Activated T-cell treated with anti-CD3 and anti-CD28 coated beads for 1 hour (primary cell): ENCODE measurements at places on chromosomes 3 and 15.

DNA sequence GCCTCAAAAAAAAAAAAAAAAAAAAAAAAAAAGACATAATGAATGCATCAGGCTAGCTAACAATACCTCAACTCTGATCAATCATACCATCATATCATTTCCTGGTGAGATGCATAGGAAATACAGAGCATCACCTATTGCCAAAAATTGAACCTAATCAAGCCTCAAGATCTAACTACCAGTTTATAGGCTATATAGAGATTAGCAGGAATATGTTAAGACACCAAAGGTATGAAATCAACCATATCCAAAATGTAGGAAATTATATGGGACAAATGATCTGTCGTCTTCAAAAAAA is 387 bp upstream of the VPS33B start:
- DNase-seq = no peak

- no peak for DNase-seq
Measured at GRCh38 chr3:145191543-145191942, 969.4 kb downstream of the PLOD2 start.

DNA sequence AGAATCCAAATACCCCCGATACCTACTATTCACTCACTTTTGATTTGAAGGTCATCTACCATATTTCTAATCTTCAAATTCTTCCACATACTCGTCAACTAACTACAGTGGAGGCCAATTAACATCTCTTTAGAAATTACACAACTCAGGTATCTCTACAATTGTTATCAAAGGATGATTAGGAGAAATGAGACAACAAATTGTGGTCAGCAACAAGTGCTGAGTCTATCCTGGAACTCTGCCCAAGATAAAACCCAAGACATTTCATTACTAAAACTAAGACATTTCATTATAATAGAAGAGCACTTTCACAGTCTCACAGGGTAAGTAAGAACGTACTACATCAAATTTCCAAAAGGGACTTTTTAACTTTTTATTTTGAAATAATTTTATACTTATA is 100.0 kb downstream of the TBC1D5 start:
- no peak for DNase-seq

DNA sequence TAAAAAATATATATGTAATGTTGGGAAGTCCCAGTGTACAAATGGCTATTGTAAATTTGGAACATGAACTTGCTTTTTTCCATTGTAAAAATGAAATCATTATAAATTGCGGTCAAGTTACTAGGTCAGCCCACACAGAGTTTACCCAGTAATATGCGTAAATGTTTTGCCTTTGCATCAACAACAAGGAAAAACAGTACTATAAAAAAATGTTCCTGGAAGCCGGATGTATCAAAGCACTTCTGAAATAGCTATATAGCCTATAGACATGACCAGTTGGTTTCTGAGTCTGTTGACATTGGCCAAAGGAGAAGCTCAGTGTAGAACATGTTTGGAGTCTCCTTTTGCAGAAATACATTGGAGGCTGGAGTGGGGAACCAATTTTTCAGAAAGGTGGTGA is 23.2 kb downstream of the CTNNB1 start:
- DNase-seq = no peak

DNA sequence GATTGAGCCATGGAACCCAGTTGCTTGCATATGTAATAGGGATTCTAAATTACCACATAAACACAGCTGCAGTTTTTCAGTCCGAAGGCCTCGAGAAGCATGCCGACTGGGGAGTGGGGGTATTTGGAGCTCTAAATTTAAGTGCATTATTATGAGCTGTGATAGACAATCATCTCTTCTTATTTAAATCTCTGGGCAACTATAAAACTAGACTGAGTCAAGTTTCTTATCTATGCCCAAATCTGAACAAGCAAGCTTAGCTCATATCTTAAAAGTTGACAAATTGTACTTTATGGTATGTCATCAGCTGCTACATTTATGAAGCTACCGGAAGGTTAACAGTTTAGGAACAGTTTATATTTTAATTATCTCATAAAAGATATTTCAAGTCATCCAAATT is 19.5 kb upstream of the THRB start:
- DNase-seq = no peak

GRCh38 chr3:61224823-61225222 is 26.4 kb downstream of the FHIT start:
- no peak for DNase-seq

DNA sequence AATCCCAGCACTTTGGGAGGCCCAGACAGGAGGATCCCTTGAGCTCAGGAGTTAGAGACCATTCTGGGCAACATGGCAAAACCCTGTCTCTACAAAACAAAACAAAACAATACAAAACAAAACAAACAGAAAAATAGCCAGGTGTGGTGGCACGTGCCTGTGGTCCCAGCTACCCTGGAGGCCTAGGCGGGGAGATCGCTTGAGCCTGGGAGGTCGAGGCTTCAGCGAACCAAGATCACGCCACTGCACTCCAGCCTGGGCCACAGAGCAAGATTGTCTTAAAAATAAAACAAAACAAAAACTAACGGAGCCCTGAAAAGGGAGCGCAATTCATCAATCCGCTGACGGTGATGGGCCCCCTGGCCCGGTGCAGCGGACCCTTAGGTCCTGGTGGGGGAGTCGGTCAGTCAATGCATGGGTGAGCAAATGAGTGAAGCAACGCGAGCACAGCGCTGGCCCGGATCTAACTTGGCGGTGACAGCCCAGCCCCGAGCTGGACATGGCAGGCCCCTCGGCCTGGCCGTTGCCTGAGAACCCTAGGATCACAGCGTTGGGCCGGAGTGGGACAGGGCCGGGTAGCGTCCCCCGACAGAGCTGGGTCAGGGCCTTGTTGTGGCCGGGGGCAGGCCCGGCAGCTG is 52.4 kb upstream of the BLM start:
- DNase-seq = no peak

DNA sequence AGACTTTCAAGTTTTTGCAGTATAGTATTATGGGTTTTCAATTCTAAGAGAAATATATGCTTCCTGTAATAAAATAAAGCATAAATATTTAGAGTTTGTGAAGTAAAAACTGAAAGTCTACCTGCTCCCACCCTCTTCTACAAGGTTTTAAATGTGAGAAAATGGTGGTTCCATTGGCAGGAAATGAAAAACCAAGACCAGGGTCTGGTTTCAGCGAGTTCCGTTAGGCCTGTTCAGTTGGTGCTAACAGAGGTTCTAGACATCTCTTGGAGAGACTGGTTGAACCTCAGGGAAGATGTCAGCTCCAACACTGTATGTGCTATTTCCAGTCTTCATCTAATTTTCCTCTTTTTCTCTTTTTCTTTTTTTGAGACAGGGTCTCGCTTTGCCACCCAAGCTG is 11.8 kb upstream of the MYO1E start:
- DNase-seq = no peak

DNA sequence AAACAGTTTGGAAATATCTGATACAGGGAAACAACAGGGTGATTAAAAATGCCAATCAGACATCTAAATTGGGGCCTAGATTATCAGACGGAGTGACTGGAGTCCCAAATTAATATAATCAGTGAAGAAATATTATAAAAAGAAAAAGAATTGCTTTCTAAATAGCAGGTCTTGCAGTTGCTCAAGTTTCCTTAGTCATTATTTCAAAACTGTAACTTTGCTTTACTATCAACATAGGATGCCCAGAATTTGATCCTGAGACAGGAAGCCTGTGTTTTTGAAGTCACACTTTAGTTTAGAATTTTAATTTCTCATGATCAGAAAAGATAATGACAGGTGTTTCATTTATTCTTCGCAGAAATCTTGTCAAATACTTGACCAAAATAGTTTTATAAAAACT is 105.9 kb downstream of the IL1RAP start:
- no peak for DNase-seq

GRCh38 chr3:167151636-167152035 is 228.5 kb downstream of the ZBBX start:
- DNase-seq = no peak

DNA sequence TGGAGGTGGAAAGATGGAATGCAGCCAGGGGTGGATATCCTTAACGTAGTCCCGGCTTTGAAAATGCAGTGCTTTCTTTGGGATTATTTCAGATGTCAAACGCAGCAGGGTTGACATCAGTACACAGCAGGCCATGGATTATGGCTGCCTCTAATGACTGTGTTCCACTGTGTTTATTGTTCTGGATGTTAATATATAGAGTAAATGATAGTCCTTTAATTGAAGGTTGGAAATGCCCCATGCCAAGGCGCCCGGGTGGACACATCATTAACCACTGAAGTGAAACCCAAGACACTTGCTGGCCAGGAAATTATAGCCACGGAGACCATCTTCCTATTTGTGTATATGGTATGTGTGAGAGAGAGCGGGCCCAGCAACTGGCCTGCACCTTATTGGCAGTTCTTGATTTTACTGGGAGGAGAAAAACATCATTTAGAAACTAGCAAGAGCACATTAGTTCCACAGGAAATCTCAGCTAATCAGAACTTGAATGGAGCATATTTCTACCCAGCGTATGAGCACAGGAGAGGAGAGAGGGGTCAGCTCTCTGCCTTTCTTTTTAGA is 254.9 kb upstream of the RASGRP1 start:
- DNase-seq = no peak

DNA sequence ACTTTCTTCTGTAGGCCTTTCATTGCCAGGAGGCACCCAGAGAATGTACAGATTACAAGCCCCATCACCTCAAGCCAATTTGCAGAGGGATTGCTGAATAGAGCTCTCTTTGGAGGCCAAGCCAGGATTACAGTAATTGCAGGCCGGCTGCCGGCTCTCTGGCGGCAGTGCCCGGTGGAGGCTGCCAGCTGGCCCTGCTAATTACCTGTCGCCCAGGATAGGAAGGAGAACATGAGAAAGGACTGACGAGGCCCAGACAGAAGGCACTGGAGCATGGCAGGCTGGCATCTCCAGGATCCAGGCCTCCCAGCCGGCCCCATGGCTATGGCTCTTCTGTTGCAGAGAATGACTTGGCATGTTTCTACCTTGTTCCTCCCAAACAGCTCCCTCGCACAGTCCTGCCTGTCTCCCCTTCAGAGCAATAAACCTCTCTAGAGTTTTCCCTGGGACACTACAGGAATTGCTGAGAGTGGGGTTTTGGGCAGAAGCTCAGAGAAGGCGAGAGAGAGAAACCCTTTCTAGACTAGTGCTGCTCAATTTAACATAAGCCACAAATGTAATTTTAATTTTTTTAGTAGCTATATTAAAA is 273.6 kb upstream of the PROK2 start:
- DNase-seq = no peak

- DNase-seq = no peak
Measured at GRCh38 chr3:116020495-116020894, 397.2 kb downstream of the GAP43 start.

DNA sequence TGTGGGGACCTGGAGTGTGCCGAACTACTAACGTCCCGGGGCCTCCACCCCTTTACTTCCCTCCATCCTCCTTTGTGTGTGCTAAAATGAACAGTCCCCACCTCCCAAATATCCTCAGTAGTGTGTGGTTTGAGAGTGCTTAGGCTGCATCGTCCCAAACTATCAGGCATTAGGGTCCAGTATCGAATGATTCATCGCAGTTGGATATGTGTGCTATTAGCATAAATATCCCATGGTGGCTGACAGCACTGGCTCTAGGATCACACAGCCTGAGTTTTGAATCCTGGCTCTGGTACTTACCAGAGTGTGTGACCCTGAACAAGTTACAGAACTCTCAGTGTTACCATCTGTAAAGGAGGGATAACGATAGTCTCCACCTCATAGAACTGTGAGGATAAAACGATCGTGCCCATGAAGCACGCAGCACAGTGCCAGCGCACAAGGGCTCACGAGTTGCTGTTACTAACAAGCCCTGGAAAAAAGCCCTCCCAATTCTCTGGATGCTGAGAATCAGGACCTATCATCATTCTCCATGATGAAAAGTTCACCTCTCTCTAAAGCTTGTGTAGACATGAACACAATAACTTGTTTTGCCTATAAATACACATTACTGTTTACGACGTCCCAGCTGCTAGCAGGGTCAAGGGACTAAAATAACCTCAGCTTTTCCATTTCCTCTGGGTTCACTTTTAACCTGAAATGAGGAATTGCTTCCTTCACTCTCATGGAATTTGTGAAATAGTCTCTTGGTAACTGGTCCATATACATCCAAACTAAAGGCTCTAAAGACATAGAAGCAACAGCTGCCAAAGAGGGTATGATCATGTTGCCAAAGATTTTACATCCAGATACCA is 51.0 kb downstream of the VGLL4 start:
- DNase-seq = no peak

GRCh38 chr15:71042356-71042922 is 72.8 kb upstream of the THSD4 start:
- no peak for DNase-seq
